Stimulated activated CD8-positive, alpha-beta memory T cell treated with anti-CD3 and anti-CD28 coated beads, Interleukin-7, amount 100 ng/mL, for 1 hour (primary cell): ENCODE measurements at places on chromosomes 3 and 15.

- DNase-seq = no peak
Observed at GRCh38 chr3:112987710-112988334, 3.0 kb upstream of the GTPBP8 start.

- DNase-seq = no peak
Observed at GRCh38 chr15:36880913-36881460, 219.4 kb downstream of the MEIS2 start.

DNA sequence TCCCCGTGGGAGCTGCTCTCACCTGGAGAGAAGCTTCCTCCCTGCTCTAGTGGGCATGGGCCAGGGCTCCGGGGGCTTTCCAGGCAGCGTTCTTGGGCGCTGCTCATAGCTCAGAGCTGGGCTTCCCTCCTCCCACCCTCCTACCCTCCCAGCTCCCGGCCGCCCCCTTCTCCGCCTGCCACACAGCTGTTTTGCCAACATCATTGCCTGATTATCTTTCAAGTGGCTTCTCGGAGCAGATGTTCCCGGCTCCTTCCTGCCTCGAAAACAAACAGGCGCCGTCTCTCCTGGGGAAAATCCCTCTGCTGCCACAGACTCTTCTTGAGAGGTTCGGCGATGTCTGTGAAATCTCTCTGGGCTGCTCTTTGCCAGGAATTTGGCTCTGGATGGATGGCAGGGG is 195.6 kb downstream of the RPLP1 start:
- no peak for DNase-seq

- no peak for DNase-seq
Observed at GRCh38 chr3:185820973-185821758, 3.7 kb downstream of the IGF2BP2 start.

DNA sequence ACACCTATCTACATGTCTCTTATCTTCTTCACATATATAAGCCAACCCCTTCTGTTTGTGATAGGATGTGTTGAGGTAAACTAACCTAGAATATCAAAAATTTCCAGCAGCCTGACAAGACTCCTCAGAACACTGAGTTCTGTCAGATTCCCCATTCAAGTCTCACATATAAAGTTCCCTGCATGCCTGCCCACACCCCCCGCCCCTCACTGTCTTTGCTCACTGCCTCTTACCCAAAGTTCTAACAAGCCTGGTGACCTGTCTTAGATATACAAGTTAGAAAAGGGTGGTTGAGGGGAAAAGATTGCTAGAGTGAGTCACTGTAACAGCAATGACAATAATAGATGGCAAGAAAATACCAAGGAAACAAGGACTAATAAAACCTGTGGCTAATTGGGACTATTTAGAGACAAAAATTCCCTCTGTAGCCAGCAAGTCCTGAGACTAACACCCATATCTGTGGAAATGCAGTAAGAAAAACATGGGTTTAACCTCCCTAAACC is 40.1 kb downstream of the FBXO22 start:
- DNase-seq = no peak

- DNase-seq = no peak
Observed at GRCh38 chr3:34650131-34650530, 851.7 kb downstream of the PDCD6IP start.

GRCh38 chr15:89113296-89114024 is 25.2 kb downstream of the ABHD2 start:
- no peak for DNase-seq

- DNase-seq = no peak
Observed at GRCh38 chr3:129829640-129830039, 63.9 kb downstream of the TMCC1 start.

GRCh38 chr3:177467247-177467985 is 270.1 kb upstream of the TBL1XR1 start:
- no peak for DNase-seq
